Activated naive CD4-positive, alpha-beta T cell treated with anti-CD3 and anti-CD28 coated beads, Interleukin-2, amount 50 U/mL, for 72 hours (primary cell): ENCODE measurements at places on chromosomes 3 and 15.

DNA sequence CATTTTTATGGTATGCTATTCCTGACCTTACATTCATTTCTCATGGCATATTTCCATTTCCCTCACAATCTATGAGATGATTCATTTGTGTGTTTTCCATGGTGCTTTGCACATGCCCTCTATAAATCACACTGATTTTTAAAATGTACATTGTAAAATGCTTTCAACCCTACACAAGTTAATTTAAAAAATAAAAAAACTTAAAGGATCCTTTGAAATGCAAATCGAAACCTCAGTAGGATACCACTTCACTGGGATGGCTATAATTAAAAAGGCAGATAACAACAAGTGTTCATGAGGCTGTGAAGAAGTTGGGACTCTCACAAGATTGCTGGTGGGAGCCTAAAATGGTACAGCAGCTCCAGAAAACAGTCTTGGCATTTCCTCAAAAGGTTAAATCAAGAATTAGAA lies 83.5 kb downstream of the FMN1 start:
- no peak for DNase-seq

DNA sequence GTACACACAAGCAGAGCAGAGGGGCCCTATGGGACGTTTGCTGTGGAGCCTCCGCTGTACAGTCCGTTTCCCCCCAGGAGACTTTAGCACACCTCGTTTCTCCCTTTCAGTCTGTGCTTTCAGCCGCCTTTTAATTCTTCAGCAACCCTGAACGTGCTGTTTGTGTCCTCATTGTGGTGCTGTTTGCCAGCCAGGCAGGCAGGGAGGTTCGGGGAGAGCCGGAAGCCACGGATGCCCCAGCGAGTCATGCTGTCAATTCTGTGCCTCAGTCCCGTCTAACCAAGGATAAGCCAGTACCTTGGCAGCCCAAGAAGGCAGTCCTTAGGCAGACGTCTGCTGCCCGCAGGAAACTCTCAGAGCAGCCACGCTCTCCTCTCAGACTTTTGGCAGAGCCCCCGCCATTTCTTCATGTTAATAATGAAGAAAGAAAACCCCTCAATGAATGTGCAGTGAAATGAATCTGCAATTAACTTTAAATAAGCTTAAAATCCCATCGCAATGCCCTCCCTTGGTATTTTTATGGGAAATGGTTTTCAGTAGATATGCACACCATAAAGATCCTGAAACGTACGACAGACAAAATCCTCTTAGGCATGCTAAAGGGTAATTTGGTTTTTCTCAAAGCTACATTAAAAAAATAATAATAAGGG lies 158.6 kb downstream of the UACA start:
- DNase-seq, result no peak

- no peak for DNase-seq
Measured at GRCh38 chr15:57591237-57591821, 375 bp upstream of the MYZAP start.

GRCh38 chr3:115361806-115362205 lies 214.7 kb upstream of the ZBTB20 start:
- no peak for DNase-seq

- DNase-seq, result peak; percentile 85
Measured at GRCh38 chr15:50262533-50262932, 3.0 kb downstream of the HDC start.

- DNase-seq, result no peak
Measured at GRCh38 chr3:147398813-147399534, 7.4 kb downstream of the ZIC4 start.

DNA sequence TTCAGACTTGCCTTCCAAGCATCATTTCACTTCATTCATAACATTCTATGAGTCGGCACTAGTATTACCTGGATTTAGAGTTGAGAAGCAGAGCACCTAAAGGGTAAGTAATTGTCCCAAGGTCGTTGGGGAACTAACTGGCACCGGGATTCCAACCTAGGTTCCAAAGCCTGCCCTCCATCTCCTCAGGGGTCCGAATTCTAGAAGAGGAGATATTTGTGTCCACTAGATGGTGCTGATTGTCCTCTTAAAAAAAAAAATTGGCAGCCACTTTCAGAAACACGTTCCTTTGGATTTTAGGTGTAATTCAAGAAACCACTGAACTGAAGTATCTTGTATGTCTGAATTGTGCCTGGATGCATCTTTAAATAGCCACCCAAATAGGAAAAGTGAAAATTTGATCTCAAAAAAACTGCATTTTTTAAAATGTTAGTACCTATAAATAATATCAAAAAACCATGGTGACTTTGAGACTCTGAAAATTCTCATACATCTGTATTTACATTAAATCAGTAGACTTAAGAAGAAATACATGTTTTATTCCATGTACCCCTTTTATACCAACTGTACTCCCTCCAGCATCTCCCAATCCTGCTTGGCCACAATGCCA lies 3.9 kb upstream of the FSIP1 start:
- no peak for DNase-seq

DNA sequence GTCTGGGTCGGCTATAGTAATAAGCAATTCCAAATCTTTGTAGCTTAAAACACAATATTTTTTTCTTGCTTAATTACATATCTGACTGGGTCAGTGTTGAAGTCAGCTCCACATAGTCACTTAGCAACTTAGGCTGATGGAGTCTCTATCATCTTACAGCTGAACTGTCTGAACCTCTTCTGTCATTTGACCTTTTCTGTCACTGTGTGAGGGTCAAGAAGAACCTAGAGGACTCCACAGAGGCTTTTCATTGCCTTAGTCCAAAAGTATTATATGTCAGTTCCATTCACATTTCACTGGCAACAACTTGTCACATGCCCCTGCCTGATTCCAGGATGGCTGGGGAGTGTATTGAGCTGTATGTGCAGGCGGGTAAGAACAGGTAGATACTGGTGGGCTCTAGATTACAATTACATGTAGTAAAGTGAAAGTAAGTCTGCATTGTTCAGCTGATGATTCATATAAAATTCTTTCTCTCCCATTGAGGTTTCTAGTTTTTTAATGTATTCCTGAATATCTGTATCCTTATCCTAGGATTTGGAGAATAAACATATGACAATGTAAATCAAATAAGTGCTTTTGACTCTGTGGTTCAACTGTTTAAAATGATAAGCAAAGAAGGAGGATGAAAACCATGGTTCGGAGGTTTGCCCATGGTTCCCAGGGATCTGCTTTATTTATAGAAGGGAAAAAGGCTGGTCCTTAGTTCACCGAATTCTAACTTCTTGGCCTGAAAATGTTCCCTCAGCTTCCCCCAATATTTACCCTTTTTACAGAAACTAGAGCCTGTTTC lies 5.8 kb upstream of the ARPP21 start:
- DNase-seq, result no peak

DNA sequence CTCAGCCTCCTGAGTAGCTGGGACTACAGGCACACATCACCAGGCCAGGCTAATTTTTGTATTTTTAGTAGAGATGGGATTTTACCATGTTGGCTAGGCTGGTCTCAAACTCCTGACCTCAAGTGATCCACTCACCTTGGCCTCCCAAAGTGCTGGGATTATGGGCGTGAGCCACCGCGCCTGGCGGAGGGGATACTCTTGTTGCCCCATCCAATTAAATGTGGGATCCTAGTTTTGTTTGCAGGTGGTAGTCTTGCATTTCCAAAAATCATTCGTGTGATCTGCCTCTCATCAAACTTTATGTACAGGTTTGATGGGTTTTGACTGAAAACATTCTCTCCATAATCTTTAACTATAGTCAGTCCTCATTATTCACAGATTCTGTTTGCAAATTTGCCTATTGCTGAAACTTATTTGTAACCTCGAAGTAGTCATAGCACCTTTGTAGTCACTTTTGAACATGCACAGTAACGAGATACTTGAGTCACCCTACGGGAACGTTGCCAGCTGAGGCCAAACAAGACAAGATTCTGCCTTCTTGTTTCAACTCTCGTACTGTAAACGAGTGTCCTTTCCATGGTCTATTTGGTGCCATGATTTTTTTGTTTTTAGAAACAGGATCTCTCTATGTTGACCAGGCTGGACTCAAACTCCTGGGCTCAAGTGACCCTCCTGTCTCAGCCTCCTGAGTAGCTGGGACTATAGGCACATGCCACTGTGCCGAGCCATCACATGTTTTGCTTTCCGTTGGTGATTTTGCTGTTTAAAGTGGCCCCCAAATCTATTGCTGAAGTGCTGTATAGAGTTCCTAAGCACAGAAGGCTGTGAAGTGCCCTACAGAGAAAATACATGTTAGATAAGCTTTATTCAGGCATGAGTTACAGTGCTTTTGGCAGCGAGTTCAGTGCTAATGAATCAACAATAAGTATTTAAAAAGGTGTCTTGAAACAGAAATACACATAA lies 8.1 kb upstream of the MAPK6 start:
- DNase-seq, result peak; percentile 71

- no peak for DNase-seq
Measured at GRCh38 chr15:40759961-40760360, 3.9 kb upstream of the GCHFR start.

- no peak for DNase-seq
Measured at GRCh38 chr3:197753263-197753662, 3.6 kb downstream of the FYTTD1 start.

DNA sequence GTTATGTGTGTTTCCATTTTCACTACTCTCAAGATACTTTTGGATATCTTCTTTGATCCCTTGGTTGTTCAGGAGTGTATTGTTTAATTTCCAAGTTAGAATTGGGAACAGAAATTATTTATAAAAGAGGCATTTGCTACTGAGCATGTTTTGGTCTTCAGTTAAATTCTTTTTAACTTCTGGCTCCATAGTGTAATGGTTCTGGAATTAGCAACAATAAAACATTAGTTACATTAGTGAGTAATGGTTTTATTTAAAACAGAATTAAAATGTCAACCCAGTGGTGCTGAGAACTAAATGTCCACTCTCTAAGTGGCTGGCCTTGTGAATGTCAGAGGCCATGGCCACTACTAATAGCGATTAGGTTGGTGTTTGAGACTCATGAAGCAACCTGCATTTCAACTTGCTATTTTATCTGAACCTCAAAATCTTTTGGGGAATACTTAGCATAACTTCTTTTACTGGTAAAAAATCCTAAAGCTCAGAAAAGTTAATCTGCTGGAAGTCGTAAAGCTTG lies 19.5 kb upstream of the MASP1 start:
- DNase-seq, result no peak

DNA sequence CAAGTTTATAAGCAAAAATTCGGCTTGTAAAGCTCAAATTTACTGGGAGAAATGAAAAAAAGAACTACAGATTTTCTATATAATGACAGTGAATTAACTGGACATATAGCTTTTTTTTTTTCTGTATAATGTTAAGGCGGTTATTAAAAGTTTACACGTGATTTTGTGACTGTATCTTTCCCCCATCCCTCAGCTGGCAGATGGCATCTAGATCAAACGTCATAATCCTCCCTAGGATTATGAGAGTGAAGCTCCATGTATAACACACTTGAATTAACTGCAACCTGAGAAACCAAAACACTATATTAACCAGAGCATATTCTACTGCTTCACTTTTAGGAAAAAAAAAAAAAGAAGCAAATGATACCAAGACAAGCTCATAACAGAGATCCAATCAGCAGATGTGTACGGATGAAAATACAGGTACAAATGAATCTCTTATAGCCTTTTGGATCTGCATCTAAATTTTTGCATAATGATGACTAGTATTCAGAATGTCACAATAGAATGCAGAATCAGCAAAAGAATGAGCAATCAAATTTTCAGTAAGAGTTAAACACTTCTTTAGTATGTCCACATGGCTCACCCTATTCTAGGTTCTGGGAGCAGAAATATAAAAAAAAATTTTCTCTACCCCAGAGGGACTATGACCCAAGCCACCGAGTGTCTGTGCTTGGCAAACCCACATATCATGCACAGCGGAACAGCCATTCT lies 12.4 kb downstream of the MOBP start:
- DNase-seq, result no peak

DNA sequence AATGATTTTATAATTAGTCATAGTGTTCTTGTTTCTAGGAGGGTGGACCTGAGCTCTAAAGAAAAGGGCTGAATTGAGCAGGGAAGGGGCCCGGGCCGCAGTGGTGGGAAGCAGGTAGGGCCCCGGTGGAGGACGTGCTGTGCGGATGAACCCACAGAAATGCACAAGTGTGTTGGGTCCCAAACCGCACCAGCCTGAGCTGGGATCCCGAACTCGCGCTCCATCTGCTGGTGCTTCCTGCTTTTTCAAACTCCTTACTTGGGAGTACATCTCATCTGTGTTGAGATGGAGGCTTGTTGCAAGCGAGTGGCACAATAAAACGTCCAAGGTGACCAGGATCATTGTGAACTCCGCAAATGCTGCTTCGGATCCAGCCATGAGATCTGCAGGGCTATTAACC lies 244.8 kb upstream of the IGF1R start:
- DNase-seq, result no peak

GRCh38 chr15:77622209-77622933 lies 10.3 kb downstream of the LINGO1 start:
- no peak for DNase-seq

DNA sequence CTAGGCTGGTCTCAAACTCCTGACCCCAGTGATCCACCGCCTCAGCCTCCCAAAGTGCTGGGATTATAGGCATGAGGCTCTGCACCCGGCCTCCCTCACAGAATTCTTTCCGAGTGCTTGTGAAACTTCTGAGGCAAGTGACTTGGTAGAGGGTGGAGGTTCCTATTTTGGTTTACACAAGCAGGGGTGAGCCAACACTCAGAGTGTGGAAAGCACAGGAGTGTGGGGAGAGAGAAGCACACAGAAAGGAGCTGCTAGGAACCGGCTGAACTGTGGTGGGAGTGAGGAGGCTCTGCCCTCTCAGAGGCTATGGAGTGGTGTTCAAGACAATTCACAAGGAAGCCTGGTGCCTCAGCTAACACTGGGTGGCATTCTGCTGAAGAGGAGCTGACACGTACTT lies 7.7 kb downstream of the CAPN3 start:
- DNase-seq, result no peak

- DNase-seq, result no peak
Measured at GRCh38 chr3:32700244-32700643, 15.3 kb downstream of the CNOT10 start.

- DNase-seq, result no peak
Measured at GRCh38 chr15:77144492-77145070, 73.7 kb upstream of the TSPAN3 start.

DNA sequence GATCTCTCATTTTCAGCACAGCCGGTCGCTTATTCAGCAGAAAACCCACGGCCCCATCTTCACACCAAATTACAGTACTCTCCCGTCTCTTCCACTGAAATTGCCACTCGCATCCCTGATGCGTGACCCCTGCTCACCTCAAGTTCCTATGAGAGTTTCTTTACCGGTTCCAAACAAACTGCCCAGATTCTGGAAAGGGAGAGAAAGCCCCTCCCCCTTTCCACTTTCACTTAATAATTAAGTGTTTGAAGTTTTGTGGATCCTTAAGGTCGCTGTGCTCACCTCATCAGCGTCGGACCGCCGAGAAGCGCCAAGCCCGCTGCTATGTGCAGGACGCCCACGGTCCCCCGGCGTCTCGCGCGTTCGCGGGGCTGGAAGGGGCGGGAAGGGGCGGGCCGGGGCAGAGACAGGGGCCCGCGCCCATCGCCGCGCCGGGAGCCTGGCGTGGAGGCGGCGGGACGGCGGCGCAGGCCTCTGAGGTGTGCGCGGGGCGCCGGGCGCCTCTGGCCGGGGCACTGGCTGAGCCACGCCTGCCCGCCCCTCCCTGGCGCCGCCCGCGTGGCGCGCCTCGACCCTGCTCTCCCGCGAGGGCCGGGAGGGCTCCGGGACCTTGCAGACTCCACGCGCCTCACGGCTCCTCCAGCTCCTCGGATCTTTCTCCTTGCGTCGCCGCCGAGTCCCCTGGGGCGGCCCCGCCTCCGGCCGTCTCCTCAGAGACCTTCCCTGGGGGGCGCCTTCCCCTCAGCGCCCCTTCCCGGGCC lies at the start of gene GPR156:
GPR156 (minus strand) TSS at position 476 of the 761 bp plus-strand sequence. CDS start 41,124 bp downstream, outside the sequence.
- DNase-seq, result no peak
